ENCODE measurements at places on chromosomes 1 and 21.
A peak's percentile ranks its signal among the peaks of the same experiment; 100 is the strongest.

- no peak for DNase-seq
These were observed 6.7 kb upstream of the PTGER3 start for GRCh38 chr1:71054281-71054731.

DNA sequence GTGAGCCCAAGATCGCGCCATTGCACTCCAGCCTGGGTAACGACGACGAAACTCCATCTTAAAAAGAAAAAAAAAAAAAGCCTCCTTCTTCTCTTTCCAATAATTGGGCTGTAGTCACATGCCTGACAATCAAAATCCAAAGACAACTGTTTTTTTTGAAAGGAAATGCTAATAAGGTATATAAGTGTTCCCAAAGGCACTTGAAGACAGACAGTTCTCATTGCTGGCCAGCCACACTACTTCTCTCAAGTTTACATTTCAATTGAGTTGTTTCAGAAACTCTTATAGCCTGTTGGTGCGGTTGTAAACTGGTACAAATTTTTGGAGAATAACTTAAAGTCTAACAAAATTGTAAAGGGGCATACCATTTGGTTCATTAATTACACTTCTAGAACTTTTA is 23.3 kb downstream of the GATAD2B start:
- no peak for DNase-seq

DNA sequence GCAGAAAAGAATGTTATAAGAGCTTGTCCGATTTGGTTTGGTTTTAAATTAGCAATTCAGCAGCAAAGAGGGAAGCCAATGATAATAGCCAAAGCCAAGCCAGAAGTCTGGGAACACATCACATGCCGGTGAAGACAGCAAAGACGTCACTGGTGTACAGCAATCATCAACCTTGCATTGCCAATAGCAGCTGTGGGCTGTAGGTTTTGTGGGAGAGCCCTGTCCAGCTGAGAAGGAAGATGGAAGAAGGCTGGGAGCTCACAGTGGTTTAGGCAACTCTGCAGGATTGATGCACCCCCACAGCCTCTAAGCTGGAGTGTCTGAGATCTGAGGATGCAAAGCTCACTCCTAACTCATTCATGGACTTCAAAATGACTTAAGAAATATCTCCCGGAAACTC is 338.7 kb downstream of the SIPA1L2 start:
- no peak for DNase-seq

- no peak for DNase-seq
These were observed 23.3 kb downstream of the NAV1 start for GRCh38 chr1:201562257-201562656.

GRCh38 chr1:153963850-153964331 is 554 bp upstream of the SLC39A1 start:
- DNase-seq: no peak

DNA sequence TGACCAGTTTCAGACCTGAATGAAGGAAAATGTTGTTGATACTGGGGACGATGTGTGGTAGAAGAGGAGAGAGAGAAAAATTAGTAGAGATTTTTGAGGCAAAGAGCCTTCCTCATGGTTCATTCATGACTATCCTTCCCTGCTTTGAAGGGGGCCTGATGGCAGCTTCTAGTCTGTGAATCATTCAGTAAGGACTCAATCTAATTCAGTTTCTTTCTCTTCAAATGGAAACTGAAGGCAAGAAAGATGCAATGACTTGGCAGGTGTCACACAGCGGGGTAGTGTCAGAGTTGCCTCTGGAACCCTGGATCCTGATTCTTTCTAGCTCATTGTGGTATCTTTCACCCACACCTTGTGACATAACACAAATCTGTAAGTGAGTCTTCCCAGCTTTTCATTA is 14.9 kb upstream of the CD5L start:
- no peak for DNase-seq

- no peak for DNase-seq
These were observed 19.6 kb downstream of the CDKN2C start for GRCh38 chr1:50989694-50990093.

DNA sequence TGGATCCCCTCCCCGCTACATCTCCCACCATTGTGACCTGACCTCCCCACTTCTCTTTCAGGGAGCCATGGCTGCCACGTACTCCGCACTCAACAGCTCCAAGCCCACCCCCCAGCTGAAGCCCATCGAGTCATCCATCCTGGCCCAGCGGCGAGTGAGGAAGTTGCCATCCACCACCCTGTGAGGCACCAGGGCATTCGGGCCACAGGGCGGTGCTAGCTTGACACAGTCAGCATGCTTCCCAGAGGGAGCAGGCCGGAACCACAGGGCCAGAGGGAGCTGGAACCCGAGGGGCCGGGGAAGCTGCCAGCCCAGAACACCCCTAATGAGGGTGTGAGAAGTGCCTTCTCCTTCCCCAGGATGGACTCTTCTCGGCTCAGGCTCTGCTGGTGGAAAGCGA is 44.5 kb downstream of the RPS6KA1 start:
- DNase-seq: no peak

DNA sequence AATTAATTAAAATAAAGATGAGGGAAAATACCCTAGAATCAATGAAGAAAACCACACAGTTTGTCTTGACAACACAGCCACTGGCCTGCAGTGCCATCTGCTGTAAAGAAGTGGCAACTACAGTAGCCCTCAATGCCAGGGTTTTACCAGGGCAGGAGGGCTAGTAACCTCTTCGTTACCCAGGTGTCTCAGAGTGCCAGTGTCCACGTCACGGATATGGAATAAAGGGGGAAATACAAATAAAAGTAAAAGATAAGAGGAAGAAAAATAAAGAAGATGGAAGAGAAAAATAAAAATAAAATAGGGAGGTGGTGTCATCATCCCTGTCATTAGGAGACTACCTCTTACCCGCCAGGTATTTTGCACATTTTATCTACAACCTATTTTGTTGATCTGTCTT is 14.2 kb upstream of the SLC44A3 start:
- DNase-seq: peak; percentile 45

DNA sequence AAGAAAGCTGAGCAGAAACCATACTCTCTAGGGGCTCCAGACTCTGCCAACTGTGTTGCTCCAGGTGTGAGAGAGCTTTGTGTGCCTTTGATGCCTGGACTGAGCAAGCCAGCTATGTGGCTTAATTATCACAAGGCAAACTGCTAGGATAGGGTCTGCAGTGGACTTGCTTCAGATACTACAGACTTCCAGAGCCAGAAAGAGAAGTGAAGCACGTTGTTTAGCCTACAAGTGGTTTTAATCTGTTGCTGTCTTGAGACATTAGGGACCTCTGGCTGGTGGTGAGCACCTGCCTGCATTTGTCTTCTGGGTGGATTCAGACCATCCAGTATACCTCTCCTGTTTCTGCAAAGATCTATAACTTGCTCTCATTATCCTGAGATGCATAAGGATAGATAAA is 353.4 kb upstream of the PLXNA2 start:
- DNase-seq: no peak

- no peak for DNase-seq
These were observed 379.8 kb downstream of the GPATCH2 start for GRCh38 chr1:217251121-217251520.

DNA sequence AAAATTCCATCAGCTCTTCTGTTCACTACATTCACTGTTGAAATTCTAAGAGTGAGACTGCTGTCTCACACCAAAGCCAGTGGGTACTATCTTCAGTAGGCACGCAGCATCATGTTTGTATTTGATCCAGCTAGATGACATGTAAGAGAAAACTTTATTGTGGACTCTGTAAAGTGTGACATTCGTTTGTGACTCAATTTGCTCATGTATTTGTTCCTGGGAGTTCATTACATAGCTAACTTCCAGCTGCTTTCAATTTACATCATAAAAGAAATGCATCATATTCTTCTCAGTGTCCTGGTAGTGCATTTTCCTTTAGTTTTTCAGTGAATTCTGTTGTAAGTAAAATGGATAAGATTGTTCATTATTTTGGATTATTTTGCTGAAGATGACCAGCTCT is 31.4 kb downstream of the CTH start:
- no peak for DNase-seq

DNA sequence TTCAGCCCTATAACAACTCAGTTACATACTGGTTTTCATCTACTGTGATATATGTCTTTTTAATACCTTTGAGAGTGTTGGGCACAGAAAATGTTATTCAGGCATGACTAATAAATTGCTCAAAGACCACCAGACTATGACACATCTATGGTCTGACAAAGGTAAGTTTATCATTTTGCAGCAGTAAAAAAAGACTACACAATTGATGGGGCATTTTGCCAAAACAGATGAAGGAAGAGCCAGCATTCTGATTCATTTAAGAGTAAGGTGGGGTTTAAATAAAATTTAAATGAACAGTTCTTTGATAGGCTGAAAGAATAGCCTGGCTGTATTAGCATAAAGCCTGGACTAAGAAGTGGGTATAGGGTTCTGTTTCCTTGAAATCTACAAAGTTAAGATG is 8.8 kb upstream of the RNPC3 start:
- DNase-seq: no peak
